Urinary bladder (tissue), 4 donors: ENCODE measurements at places on chromosomes 4 and X. TPM values are rescaled to one million over a fixed set of nuclear protein-coding genes. Genes with fewer than 3 reads are reported as not detected.

Gene SLC7A11
- total RNA-seq = 1.2 TPM

- no peak for DNase-seq
These were observed 189.9 kb upstream of the NWD2 start for GRCh38 chr4:37054531-37055077.

Gene GPRASP3
- 14.3 TPM for total RNA-seq

DNA sequence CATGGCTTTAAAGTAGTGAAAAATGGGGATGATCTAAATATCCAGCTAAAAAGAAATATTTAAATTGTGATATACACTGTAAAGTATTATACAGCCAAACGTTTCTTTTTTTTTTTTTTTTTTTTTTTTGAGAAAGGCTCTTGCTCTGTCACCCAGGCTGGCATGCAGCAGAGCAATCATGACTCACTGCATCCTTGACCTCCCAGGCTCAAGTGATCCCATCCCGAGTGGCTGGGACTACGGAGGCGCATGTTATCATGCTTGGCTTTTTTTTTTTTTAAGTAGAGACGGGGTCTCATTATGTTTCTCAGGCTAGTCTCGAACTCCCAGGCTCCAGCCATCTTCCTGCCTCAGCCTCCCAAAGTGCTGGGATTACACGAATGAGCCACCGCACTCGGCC, 17.1 kb downstream of the SMIM14 start:
- no peak for DNase-seq

DNA sequence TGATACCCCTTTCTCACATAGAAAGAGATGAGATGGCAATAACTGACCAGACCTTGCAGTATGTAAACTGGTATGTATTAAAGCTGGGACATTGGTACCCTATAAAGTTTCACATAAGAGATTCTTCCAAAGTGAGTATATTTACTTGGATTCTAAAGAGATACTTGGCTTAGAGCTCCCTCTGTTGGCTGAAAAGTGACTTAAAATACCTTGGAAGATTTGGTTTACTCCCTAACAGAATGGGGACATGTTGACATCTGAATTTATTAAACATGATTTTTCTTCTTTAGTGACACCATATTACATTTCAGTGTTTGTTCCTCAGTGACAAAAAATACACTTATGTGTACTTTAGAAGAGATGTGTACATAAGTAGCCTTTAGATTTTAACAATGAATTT, 47.9 kb upstream of the RGN start:
- peak; percentile 17 for DNase-seq

DNA sequence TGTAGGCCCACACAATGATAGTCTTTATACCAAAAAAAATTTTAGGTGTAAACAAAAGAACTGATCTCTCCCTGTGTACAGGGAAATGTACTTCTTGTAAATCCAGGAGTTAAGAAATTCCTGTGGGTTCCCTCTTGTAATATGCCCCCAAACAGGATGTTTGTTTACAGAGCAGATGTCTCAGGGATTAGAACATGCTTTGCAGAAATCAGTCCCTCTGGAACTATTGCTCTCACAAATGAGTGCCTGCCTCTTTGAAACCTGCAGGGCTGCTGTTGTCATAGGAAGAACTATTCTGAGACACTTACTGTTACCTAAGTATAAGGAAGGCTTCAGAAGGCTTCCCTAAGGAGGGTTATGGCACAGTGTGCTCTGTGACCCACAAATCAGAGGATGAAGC, 35.6 kb downstream of the PAK3 start:
- DNase-seq = no peak

Gene IL2
- total RNA-seq = not detected

GRCh38 chr4:100428051-100428450, 89.8 kb downstream of the EMCN start:
- no peak for DNase-seq

DNA sequence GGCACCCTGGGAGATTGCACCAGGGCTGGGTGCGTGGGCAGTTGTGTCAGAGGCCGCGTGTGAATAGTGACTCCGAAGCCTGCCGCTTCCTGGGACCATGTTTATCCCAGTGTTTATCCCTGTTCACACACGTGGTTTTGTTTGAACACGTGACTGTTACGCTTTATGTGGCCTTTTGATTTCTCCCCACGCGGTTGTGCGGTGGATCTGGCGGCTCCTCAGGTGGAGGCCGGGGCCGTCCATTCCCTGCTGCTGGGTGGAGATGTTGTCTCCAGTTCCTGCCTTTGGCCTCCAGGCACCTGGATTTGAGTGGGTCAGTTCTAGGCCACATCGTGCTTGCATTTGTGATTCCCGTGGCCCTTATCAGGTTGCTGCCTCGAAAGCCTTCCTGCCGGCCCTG, 35.1 kb downstream of the NELFA start:
- DNase-seq = no peak

Gene BEND4
- total RNA-seq = 2.1 TPM

DNA sequence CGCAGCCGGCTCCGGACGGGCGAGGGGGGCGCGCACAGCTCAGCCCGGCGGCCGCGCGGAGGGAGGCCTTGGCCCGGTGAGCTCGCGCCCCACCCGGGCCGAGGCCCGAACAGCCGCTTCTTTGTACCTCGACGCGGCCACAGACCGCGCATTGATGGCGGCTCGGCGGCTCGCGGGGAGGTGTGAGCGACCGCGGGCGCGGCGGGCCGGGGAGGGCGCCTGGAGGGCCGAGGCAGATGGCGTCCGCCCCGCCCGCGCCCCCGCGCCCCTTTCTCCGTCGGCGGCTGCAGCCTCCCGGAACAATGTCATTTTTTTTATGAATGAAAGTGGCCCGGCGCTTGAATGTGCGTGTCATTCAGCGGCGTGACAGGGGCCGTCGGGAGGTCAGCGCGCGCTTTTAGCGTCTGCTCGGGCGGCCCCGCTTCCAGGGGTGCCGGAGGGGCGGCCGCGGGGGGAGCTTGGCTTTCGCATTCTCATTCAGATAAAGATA, 1.8 kb downstream of the FGFR3 start:
- DNase-seq = no peak

DNA sequence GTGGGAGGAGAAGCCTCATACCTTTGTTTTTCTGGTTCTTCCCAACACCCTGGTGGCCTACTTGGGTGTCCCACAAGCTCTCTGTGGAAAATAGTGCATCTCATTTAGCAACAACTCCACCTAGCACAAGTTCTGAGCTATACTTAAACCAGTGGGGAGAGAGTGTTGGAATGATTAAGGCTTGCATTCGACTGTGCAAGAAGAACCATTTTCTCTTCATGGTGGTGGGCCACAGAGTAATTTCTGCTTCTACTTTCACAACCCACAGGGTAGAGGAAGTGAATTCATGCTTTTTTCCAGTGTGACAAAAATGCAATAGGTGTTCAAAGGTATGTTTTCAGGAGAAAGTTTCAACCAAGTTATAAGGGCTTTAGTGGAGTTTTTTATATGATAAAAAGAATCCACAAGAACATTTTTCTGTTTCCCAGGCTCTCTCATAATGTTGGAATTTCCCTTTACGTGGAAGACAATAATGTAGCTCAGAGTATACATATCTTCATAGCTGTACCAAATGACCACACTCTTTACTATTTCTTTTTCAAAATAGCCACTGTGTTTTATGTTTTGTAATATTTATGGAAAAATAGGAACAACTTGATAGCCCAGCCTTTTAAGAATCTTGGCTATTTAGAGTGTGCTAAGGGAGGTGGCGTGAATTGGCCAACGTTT, 80.3 kb upstream of the HHIP start:
- no peak for DNase-seq

Gene RASL11B
- 8.7 TPM for total RNA-seq

- no peak for DNase-seq
These were observed 82.5 kb downstream of the TBC1D9 start for GRCh38 chr4:140673729-140674128.

Gene GSPT2
- 11.6 TPM for total RNA-seq

DNA sequence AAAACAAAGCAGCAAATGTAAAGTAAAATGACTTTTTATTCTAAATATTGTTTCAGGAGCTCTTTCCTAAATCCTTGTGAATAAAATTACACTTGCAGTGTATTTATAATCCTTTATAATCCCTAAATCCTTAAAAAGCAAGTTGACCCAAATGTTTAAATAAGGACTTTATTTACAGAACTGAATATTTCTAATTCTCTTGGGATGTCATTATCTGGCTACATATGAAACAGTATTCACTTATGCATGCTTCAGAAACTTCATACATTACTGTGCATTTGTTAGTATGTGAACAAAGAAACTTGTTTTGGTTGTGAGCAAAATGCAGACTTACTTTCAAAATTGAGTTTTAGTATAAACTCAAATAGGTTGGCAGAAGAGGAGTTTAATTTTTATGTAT, 49.2 kb downstream of the PTTG2 start:
- no peak for DNase-seq

DNA sequence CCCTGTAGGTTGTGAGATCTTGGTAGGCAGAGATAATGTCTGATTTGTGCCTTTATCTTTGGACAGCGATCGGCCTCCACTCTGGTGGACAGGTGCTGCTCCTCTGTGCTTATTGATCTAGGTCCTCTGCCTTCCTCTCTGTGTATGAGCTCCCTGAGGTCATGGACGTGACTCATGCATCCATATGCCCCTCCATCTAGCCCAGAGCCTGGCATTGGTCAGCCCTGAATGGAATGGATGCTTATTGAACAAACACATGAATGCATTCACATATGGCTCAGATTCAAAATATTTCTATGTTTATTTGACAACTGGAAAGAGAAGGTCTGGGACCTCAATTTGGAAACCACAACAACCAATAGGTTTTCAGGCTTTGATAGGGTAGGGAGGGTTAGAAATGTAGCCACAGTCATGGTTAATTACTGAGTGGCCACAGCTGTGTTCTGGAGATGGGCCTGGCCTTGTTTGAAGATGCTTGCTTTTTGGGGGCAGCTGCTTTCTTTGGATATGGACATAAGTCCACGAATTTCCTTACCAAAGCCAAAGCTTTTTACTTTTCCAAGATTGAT, 76.2 kb downstream of the SEL1L3 start:
- DNase-seq = no peak

DNA sequence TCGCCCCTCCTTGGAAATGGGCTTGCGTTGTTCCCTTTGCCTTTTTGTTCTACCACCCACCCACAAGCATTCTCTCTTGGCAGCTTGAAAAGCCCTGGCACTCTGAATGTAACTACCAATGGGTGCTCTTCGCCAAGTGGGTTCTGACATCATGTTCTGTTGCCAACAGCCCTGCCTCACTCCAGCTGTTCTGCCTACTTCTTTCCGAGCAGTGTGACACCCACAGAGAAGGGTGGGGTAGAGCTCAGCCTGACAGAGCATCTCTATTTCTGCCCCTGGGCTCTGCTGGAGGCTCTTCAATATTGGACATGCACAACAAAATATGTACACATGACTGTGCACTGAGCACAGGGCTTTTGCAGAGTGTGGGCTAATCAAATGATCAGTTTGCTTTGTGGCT, 15.6 kb upstream of the EXOSC9 start:
- no peak for DNase-seq

DNA sequence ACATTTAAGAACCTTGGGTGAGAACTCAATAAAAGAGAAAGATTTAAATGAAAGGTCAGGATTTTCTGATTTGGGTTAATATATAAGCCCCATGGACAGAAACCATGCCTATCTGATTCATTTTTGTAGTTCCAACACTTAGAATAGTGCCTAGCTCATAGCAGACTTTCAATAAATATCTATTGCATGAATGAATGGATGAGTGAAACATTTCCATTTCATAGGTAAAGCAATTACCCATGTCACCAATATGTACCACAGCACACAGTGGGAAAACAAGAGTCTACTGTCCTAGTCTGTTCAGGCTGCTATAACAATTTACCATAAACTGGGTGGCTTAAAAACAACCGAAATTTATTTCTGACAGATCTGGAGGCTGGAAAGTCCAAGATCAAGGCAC, 63.9 kb upstream of the PTPN13 start:
- no peak for DNase-seq

DNA sequence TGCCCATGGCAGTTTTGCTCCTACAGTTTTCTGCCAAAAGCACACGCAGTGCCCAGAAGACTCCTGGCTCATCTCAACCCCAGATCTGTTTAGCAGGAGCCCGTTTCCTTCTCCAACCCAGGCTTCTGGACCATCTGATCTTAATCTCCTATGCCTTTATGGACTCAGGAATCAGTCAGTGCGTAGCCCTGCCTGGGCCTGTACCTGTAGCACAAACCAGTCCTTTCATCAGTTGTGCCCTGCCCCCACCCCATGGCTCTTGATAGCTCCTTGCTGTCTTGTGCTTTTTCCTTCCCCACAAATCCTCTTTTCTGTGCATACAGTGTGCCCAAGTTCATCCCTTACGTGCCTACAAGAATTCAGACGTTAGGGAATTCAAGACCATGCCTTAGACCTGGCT, 1.5 kb downstream of the ZNF718 start:
- DNase-seq = no peak

DNA sequence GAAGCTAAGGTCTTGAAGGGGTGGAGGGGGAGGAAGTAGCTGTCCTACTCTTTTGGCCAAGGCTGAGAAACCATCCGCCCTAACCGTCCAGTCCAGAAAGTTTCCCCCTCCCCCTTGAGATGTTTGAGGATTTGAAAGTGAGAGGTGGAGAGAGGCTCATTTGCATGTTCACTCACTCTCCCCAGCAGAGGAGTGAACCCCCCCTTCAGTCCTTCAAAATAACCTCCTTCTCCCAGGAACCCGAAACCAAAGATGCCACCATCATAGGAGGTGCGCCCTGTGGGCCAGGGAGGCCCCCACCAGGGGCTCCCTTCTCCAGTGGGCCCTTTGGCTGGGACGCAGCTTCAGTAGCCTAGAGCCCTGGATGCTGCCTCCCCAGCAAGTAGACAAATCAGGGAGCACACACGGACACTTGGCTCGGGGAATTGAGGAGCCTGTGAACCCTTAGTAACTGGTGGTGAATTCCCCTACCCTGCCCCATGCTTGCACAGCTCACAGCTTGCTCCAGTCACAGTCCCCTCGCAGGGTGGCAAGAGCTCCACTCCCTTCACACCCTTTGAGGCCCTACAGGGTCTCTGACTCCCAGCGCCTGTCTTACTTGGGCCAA, 25.6 kb downstream of the ELF4 start:
- no peak for DNase-seq

Gene RBMXL3
- total RNA-seq = not detected

DNA sequence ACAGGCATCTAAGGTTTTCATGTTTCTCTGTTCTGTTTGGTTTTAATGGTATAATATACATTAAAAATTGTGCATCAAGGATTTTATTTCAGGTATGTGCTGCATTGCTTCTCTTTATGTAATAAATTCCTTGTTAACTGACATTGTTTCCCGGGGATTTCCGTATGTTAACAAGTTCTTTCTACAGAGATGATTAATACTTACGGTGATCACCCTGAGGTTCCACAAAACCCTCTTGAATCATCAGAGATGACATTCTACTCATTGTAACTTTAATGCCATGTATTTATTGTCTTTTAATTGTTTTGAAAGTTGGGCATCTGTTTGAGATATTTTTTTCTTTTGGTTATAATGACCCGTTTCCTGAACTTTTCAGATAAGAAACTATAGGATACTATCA, 37.5 kb downstream of the ARHGAP10 start:
- no peak for DNase-seq

- no peak for DNase-seq
These were observed 45.2 kb upstream of the RPA4 start for GRCh38 chrX:96838537-96838936.

DNA sequence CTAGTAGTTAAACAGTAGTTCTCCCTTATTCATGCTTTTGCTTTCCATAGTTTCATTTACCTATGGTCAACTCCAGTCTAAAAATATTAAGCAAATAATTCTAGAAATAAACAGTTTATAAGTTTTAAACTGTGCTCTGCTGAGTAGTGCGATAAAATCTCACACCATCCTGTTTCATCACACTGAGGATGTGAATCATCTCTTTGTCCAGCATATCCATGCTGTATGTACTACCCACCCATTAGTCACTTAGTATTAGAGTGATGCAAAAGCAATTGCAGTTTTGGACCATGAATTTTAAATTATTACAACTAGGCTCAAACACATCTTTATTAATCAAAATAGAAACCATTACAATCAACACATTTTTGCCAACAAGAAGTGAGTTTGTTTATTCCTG, 187.4 kb downstream of the TEX13C start:
- DNase-seq = no peak
